ENCODE measurements at places on chromosomes 1 and 21. TPM values are rescaled to one million over a fixed set of nuclear protein-coding genes. Genes with fewer than 3 reads are reported as not detected.

The PTCH2 gene
- polyA plus RNA-seq: 0.35 TPM

The TNN gene
- 0.01 TPM for polyA plus RNA-seq

The UTS2 gene
- not detected for polyA plus RNA-seq

The PTPN22 gene
- polyA plus RNA-seq: 0.10 TPM

The SMYD3 gene
- 2.9 TPM for polyA plus RNA-seq

The AMY1B gene
- not detected for polyA plus RNA-seq

The IL12RB2 gene
- polyA plus RNA-seq: 0.67 TPM

The ATP1A2 gene
- 194 TPM for polyA plus RNA-seq

- DNase-seq: peak; percentile 45
Measured at GRCh38 chr1:207962716-207963426, 51.9 kb upstream of the CD34 start.

GRCh38 chr1:159944623-159945455 lies 574 bp downstream of the IGSF9 start:
- no peak for DNase-seq

- DNase-seq: peak; percentile 27
Measured at GRCh38 chr1:5769146-5769545, 223.1 kb downstream of the NPHP4 start.

- DNase-seq: no peak
Measured at GRCh38 chr1:97834899-97835298, 85.9 kb downstream of the DPYD start.

- DNase-seq: no peak
Measured at GRCh38 chr1:241167121-241167630, 189.8 kb downstream of the RGS7 start.

DNA sequence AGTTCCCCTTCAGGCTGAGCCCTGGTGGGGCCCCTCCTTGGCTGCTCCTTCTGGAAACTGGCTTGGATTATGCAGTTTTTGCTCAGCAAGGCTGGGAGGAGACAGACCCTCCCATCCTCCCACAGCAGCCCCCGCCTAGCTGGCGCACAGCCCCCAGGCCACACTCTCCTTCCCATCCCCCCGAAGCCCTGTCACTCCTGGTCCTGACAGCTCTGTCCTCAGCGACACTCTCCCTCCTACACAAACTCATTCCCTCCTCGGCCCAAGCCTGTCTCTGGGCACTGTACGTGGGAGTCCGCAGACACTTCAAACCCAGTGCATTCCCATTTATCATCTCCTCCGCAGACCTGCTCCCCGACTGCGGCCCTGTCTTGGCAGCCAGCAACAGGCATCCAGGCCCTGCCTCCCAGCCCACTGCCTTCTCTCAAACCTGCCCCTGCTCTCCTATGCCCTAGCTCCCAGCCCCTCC lies 25.0 kb upstream of the EPHB2 start:
- no peak for DNase-seq

GRCh38 chr1:94247138-94248094 lies 10.0 kb upstream of the ARHGAP29 start:
- peak; percentile 83 for DNase-seq

DNA sequence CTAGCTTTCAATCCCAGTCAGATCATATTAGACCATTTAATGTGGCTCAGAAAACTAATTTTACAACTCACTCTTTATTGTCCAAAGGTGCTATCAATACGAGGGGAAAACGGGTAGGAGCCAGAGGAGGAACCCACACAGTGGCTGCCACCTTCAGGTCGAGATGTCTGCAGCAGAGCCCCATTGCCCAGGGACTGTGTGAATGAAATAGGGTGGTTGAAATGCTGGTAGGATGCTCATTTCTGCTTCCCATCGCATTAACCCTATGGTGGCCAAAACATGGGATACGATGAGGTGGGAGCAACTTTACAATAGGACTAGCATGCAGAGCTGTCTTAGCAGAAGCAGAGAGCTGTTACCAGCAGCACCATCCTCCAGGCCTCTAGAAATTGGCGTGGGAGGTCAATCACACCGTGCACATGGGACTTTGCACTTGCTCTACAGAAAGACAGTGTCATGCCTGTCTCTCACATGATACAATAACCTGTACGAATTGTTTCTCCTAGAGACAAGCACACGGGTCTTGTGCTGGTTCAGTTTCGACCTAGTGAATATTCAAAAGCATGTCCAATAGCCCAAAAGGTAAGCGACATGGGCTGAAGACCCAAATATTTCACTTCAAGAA lies 69.5 kb upstream of the DESI2 start:
- no peak for DNase-seq

DNA sequence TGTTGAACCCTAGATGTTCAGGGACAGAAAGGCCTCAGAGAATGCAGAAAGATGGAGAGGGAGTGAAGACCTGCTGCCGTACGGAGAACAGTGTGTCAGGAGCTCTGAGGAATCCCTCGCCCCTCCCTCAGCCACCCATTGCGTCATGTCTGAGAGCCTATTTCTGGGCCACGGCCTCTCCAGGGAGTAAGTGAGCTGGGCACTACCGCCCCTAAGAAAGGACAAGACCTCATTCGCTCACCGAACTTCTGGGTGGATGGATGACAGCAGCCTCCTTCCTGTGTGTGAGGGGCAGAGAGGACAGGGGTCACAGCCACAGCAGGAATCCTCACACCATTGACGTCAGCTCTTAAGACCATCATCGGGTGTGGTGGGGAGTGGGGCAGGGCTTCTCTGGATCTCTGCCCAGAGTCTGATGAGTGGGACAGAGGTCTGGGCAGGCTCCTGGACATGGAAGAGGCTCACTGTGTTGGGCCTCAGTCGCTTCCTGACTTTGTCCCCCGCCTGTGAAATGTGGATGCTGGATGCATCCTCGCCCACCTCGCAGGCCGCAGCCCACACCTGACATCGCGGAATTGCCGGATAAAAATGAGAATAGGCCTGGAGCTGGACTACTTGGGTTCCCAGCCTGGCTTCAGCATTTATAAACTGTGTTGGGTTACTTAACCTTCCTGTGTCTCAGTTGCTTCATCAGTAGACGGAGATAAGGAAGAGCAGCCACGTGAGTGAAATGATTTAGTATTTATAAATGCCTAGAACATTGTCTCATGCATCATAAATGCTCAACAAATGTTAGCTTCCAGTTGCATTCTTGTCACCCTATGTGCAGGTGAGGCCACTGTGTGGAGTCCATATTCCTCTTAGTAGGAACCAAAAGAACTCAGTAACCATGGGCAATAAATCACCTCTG lies 238.6 kb downstream of the TRABD2B start:
- no peak for DNase-seq

GRCh38 chr1:206772243-206772937 lies at the start of gene IL10:
TSS of gene IL10 (minus strand) at chr1:206772494. CDS start at chr1:206772435, 59 bp downstream.
- DNase-seq: no peak

- DNase-seq: no peak
Measured at GRCh38 chr1:41578712-41579335, 94.3 kb upstream of the EDN2 start.

- DNase-seq: no peak
Measured at GRCh38 chr1:248807067-248807737, 18.5 kb downstream of the SH3BP5L start.

DNA sequence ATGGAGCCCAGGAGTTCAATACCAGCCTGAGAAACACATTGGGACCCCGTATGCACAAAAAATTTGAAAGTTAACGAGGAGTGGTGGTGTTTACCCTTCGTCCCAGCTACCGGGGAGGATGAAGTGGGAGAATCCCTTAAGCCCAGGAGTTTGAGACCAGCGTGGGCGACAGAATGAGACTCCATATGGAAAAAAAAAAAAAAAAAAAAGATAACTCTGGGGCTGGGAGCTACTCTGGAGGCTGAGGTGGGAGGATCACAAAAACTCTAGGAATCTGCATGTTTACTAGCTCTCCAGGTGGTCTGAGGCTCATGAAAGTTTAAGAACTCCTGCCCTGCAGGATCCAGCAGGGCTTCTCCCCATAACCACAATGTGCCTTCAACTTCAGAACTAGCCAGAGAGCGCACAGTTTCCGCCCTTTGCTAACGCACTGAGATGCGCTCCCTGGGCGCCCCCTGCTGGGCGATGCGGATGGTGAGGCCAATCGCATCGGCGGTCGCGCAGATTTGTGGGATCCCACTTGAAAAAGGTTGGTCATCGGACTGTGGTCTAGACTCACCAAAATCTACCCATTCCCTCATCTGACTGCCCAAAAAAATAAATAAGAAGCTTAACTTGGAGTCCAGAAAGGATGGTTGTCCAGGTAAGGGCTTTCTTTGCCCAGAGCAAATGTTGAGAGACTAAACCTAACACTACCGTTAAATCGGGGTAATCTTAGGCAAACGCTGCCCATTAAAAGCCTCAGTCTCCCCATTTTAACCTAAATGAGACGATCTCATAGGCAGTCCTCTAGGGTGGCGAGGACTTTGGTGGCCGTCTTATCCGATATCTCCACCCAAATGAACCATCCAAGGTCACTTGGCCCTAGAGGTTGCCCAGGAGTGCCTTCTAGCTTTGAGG lies 8.8 kb downstream of the ZNF683 start:
- DNase-seq: peak; percentile 83

- no peak for DNase-seq
Measured at GRCh38 chr1:180680558-180681144, 48.8 kb downstream of the XPR1 start.

- DNase-seq: no peak
Measured at GRCh38 chr1:170556917-170557316, 25.0 kb downstream of the GORAB start.

GRCh38 chr1:46295306-46295705 lies 8.1 kb downstream of the LRRC41 start:
- no peak for DNase-seq

DNA sequence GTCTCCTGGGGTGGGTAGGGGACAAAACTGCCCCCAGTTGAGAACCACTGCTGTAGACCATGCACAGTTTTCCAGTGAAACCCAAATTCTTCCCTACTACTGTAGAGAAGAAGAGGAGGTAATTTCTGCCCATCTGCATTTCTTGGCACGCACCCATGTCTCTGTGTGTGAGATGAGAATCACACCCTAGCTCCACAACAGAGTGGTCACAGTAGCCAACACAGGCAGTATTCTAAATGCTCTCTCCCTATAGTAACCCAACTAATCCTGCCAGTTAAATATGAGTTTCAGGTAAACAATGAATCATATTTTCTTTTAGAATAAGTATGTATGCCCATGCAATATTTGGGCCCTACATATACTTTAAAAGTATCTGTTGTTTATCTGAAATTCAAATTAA lies 1.2 kb upstream of the CAPN2 start:
- no peak for DNase-seq

- no peak for DNase-seq
Measured at GRCh38 chr1:34806396-34806795, 13.6 kb downstream of the GJA4 start.

DNA sequence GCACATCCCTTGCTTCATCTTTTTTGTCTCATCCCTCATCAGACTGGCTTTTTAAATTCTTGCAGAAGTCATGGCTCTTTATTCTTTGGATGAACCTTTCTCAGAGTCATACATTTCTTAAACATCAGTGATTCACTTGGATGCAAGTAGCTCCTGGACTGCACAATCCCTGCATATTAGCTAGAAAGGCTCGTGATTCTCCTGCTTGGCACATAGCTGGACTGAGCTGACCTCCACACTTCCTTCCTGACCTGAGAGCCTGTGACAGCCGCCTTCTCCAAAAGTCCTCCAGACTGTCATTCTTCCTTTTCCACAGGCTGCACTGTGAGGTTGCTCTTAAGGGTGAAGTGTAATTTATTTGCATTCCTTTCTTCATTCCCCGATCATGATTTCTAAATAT lies 109.4 kb downstream of the RGL1 start:
- DNase-seq: no peak

- no peak for DNase-seq
Measured at GRCh38 chr1:201404055-201404454, 4.9 kb upstream of the LAD1 start.

- peak; percentile 88 for DNase-seq
Measured at GRCh38 chr1:220748089-220748934, at the start of gene MTARC2. TSS of gene MTARC2 (plus strand) at chr1:220748322. CDS start at chr1:220748532, 210 bp downstream.

GRCh38 chr1:170676628-170677027 lies 12.7 kb downstream of the PRRX1 start:
- DNase-seq: no peak

- DNase-seq: no peak
Measured at GRCh38 chr1:18069903-18070302, 37.7 kb upstream of the IGSF21 start.

DNA sequence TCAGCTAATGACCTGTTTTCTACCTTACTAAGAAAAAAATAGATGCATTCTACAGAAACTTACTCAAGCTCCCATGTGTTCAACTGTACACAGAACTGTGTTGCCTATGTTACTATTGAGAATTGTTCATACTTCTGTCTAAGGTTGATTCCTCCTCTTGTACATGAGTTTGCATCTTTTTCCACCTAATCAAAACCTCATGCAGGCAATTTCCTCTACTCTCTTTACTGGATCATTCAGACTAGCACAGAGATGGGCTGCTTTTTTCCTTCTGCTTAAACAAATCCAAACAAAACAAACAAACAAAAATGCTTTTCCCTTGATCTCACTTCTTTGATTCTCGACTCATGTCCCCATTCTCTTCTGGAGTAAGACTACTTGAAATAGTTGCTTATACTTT lies 58.8 kb upstream of the PTGFR start:
- DNase-seq: no peak

Measured in psoas muscle (tissue), 8 donors.